A549 treated with RU486 at 1 μM for 4 hours (cell line): ENCODE measurements at places on chromosomes 11 and 22. TPM values are rescaled to one million over a fixed set of nuclear protein-coding genes. Genes with fewer than 3 reads are reported as not detected.

Gene INS
- total RNA-seq: not detected in 5 replicates

Gene SEC14L2
- total RNA-seq: 28.0 to 35.4 TPM (median 30.1 TPM) in 5 replicates

Gene OR10A2
- total RNA-seq: not detected in 5 replicates

Gene CEND1
- total RNA-seq: 1.4 to 2.0 TPM (median 1.6 TPM) in 5 replicates

Gene MS4A3
- not detected in 5 replicates for total RNA-seq

Gene OR51I1
- total RNA-seq: not detected in 5 replicates

Gene CREB3L1
- 3.9 to 6.2 TPM (median 5.2 TPM) in 5 replicates for total RNA-seq

Gene ZNF214
- 0.76 to 1.7 TPM (median 1.2 TPM) in 5 replicates for total RNA-seq

Gene VSIG2
- 0.23 TPM in 1 of 5 replicates, not detected in the others for total RNA-seq

Gene DGCR6
- total RNA-seq: 1.0 to 1.8 TPM (median 1.2 TPM) in 5 replicates

Gene RCN1
- total RNA-seq: 155 to 191 TPM (median 180 TPM) in 5 replicates

Gene PLEKHB1
- total RNA-seq: 0.44 to 1.2 TPM (median 0.85 TPM) in 5 replicates

Gene RIBC2
- 2.6 to 3.2 TPM (median 2.8 TPM) in 5 replicates for total RNA-seq

Gene OR51B5
- 0.07 to 0.09 TPM in 2 of 5 replicates, not detected in the others for total RNA-seq

Gene SCUBE1
- total RNA-seq: 0.05 to 0.31 TPM (median 0.12 TPM) in 5 replicates

Gene CBLIF
- not detected in 5 replicates for total RNA-seq

Gene OR8J1
- not detected in 5 replicates for total RNA-seq

Gene KDELR3
- 18.6 to 19.9 TPM (median 19.6 TPM) in 5 replicates for total RNA-seq

Gene XKR3
- not detected in 5 replicates for total RNA-seq

Gene OMP
- not detected in 5 replicates for total RNA-seq

Gene C11orf68
- 40.2 to 65.5 TPM (median 60.3 TPM) in 5 replicates for total RNA-seq

Gene TUBA8
- total RNA-seq: 0.39 to 1.1 TPM (median 0.48 TPM) in 5 replicates

Gene MMP13
- not detected in 5 replicates for total RNA-seq

Gene IL10RA
- 0.05 TPM in 1 of 5 replicates, not detected in the others for total RNA-seq

Gene LGALS12
- total RNA-seq: not detected in 5 replicates

Gene YDJC
- total RNA-seq: 34.4 to 65.5 TPM (median 52.7 TPM) in 5 replicates

Gene ST14
- 0.07 to 0.56 TPM (median 0.13 TPM) in 5 replicates for total RNA-seq
